ENCODE measurements at places on chromosomes 7 and 10.

- no peak for DNase-seq
These were observed 620 bp downstream of the BET1 start for GRCh38 chr7:94003446-94004023.

GRCh38 chr10:114649217-114649903 is 8.7 kb downstream of the ABLIM1 start:
- no peak for DNase-seq

GRCh38 chr7:127937066-127937680 is 94.1 kb downstream of the LRRC4 start:
- no peak for DNase-seq

DNA sequence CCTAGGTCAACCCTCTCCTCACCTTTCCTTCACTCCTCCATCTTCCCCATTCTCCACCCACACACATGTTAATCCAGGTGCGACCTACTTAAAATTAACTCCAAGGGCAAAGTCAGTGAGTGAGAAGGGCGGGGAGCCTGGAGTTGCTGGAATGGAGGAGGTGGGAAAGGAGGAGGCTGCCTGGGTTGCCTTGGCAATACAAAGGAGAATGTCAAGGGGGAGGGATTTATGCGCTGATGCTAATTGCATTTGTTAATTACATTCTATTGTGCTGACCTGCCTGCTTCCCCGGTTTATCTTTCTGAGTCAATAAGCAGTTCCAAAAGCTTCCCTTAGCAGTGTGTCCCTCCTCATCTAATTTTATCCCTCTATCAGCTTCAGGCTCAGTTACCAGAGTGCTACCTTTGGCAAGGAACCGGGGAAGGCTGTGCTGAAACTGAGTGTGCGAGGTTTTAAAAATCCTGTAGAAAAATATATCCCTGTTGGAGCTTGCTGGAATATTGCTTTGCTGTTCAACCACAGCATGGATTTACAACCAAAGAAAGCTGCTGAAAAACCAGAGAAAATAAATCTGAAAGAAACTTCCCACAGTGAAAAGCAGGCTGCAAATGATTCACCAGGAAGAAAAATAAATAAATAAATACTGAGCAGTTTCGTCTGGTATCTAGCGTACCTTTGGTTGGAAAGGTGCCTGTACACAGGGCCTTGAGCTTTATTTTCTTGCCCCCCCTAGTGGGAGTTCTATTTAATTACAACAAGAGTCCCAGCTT is 113.2 kb upstream of the DGKB start:
- peak; percentile 95 for DNase-seq

GRCh38 chr10:38157270-38157685 is 63.1 kb downstream of the ZNF37A start:
- peak; percentile 34 for DNase-seq

- no peak for DNase-seq
These were observed 230.5 kb upstream of the AUTS2 start for GRCh38 chr7:69367780-69368179.

- no peak for DNase-seq
These were observed 1005.3 kb upstream of the POT1 start for GRCh38 chr7:125934955-125935354.

- no peak for DNase-seq
These were observed 104.9 kb downstream of the TMEM130 start for GRCh38 chr7:98764946-98765345.

GRCh38 chr10:94037286-94037685 is 43.6 kb downstream of the PLCE1 start:
- no peak for DNase-seq

GRCh38 chr7:75762350-75762917 is 9.6 kb downstream of the CCL26 start:
- peak; percentile 49 for DNase-seq

DNA sequence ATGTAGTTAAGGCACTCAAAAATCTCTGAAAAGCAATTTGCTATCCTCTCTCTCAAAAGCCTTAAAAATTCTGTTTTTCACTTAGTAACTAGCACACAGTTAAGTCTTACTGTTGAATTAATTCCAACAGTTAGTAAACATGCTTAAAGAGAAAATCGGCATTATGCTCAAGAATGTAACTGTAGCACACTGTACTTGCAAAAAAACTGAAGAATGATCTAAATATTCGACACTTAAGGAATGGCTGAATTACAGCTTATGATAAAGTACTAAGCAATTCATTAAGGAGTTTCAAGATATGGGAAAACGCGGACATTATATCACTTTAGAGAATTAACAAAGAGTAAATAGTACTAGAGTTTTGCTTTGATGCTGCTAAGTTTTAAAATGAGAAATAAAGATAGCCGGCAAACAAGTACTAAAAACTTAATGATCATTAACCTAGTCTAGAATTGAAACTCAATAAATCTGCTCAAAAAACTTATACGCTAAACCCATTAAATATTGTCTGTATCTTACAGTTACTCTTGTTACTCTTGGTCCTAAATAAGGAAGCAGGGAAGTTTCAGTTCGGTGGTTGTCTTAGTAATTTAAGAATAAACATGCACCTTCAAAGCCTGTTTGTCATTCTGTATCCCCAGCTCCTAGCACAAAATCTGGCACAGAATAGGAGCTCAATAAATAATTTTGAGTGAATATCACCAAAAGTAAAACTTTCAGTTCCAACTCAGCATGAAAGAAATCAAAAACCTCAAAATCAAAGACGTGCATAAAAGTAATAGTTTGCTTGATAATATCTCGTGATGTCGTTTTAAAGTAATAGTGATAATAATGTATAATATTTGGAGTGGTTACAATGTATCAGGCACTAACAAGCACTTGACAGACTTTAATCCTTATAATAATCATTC is 1.2 kb downstream of the TRDMT1 start:
- DNase-seq: no peak

- DNase-seq: no peak
These were observed 12.2 kb downstream of the SFTPA2 start for GRCh38 chr10:79547973-79548372.

DNA sequence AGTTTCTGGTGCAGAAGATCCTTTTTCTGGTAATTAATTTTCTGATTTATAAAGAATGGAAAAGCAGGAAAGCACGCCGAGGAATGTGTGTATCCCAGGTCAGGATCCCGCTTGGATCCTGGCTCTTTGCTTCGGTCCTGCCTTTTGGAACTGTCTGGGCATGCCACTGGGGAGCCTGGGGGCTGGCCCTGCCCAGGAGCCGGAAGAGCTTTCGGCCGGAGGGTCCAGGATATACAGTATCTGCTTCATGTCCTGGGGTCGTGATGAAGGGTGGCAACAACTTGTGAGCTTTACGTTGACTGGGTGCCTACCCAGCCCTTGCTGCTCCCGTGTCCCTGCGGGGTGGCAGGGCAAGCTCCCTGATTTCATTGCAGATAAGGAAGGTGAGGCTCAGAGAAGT is 2.4 kb downstream of the SH2D4B start:
- no peak for DNase-seq

GRCh38 chr10:21334891-21335696 is 190.4 kb downstream of the SKIDA1 start:
- DNase-seq: no peak

- DNase-seq: peak; percentile 60
These were observed 207.6 kb downstream of the AHR start for GRCh38 chr7:17506095-17506494.

DNA sequence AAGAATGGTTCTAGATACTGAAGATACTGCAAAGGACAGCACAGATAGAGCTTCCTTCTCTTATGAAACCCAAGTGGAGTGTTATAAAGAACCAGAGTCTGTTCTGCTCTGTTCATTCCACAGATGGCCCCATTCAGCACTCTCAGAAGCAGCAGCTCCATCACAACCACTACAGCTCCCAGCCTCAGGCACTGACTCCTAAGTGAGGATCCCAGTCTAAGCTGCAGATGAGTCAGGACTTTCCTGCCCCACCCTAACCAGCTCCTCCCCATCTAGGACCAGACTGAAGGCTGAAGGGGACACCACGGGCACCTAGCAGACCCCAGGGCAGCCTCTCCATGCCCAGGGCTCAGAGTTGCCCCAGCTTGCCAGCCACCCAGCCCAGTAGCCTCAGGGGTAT is 379.8 kb downstream of the GRID1 start:
- no peak for DNase-seq

DNA sequence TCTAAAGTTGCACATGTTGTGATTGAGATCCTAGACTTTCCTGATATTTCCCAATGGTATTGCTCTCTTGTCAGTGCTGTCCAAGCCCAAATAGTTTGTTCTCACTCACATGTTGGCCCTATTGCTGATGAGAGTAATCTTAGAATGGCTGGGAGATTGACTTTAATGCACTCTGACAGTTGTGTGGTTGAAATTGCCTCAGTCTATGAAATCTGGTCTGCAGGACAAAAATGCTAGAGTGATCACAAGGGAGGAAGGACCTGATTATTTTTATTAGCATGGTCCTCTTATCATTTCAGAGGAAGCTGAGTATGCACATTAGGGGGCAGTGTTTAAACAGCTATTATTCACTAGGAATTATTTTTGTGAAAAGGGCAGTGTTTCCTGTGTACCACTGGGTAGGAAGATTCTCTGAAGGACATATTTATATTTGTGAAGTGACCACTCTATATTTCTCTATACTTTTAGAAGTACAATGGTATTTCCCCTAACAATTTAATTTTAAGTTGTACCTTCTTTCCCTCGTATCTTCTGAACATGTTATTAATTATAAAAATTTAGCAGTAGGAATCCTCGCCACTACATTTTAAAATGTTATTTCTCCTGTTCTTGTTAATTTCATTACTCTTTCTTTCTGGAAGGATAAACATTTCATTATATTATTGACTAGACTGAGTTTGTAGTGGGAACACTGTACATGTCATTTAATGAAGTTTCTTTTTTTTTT is 64.4 kb downstream of the SUGCT start:
- DNase-seq: peak; percentile 11

GRCh38 chr7:44538798-44539668 is 2.1 kb downstream of the NPC1L1 start:
- DNase-seq: no peak

GRCh38 chr7:74401137-74401859 is 52.4 kb upstream of the GTF2IRD1 start:
- DNase-seq: peak; percentile 32

DNA sequence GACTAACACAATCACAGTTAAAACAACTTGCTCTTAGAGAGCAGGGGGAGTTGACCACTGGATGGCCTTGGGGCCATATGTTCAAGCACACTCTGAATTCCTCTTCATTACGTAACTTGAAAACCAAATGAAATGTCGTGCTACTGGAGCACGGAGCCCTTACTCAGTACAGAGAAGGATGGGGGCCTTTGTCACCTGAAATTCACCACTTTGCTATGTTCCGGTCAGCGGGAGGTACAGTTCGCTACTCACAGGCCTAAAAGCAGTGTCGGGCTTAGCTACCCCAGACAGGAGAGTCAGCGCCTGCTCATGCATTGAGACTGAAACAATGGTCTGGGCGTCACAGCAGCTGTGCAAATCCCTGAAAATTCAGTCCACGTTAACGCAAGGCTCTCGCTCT is 39.6 kb downstream of the GLI3 start:
- peak; percentile 85 for DNase-seq

DNA sequence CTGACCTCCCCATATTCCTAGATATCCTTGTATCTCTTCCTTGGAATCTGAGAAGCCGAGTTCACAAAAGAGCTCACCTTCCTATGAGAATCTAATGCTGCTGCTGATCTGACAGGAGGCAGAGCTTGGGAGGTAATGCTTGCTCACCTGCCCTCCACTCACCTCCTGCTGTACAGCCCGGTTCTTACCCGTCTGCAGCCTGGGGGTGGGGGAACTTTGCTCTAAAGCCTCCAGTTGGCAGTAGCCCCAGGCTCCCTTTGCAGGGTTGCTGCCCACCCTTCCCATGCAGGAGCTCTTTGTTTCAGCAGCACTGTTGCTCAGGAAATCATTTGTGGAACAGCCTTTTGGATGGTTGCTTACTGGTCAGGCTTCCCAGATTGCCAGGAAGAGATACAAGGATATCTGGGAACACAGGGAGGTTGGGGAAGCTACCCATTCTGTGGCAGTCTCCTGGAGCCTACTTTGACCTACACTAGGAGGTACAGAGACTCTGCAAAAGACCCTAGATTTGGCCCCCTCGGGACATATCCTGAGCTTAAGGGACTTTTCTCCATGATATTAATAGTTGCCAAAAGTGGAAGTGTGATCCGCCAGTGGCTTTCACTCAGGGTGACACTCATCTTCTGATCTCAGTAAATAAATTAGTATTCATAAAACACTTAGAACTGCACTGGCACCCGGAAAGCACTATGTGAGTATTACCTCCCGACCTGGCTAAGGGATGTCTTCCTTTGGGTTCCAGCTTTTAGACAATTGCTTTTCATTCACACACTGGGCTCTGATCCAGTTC is 363.7 kb upstream of the PODXL start:
- DNase-seq: no peak

DNA sequence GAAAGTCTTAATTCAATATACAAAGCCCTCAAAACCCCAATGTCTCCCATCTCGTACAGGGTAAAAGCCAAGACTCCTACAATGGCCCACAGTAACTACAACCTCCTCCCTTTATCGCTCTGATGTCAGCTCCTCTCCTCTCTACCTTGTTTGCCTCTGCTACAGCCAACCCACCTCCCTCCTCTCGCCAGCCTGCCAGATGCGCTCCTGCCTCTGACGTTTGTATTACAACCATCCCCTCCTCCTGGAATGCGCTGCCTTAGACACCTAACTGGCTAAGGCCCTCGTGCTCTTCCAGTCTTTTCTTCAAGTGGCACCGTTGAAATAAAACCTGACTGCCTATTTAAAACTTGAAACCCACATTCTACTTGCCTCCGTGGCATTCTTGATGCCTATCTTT is 115.3 kb upstream of the MYO3A start:
- DNase-seq: peak; percentile 8

GRCh38 chr10:96414303-96414702 is 55.5 kb upstream of the OPALIN start:
- no peak for DNase-seq

GRCh38 chr10:72335394-72336258 is 19.1 kb downstream of the DNAJB12 start:
- DNase-seq: no peak

- no peak for DNase-seq
These were observed 56.8 kb upstream of the LRRC17 start for GRCh38 chr7:102856036-102856435.

- peak; percentile 8 for DNase-seq
These were observed 219.0 kb downstream of the CCDC3 start for GRCh38 chr10:12782537-12782936.

DNA sequence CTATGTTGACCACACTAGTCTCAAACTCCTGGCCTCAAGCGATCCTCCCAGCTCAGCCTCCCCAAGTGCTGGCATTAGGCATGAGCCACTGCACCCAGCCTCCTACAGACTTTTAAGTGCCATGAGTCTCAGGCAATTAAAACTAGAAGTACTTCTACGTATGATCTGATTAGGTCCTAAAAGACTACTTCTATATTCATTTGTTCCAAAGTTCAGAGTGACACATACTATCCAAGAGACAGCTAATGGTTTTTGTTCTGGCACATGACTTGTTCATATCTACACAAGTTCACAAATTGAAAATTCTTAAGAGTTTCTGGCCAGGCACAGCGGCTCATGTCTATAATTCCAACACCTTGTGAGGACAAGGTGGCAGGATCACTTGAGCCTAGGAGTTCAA is 11.7 kb downstream of the ARHGAP19 start:
- no peak for DNase-seq

- DNase-seq: no peak
These were observed 58.4 kb upstream of the FGL2 start for GRCh38 chr7:77258014-77258413.

- DNase-seq: no peak
These were observed 167.2 kb upstream of the PPP2R2D start for GRCh38 chr10:131733596-131733995.

GRCh38 chr10:1571587-1572237 is 165.6 kb downstream of the ADARB2 start:
- DNase-seq: no peak

- no peak for DNase-seq
These were observed 348.8 kb downstream of the SUGCT start for GRCh38 chr7:40483630-40484029.

- no peak for DNase-seq
These were observed 25.1 kb upstream of the NDST2 start for GRCh38 chr10:73836427-73836980.

All from SHP77 (cell line).